Stimulated activated CD4-positive, alpha-beta T cell treated with anti-CD3 and anti-CD28 coated beads, Interleukin-12 subunit alpha, Interleukin-12 subunit beta, amount 100 ng/mL, for 4 hours (primary cell): ENCODE measurements at places on chromosomes 1 and 21.

DNA sequence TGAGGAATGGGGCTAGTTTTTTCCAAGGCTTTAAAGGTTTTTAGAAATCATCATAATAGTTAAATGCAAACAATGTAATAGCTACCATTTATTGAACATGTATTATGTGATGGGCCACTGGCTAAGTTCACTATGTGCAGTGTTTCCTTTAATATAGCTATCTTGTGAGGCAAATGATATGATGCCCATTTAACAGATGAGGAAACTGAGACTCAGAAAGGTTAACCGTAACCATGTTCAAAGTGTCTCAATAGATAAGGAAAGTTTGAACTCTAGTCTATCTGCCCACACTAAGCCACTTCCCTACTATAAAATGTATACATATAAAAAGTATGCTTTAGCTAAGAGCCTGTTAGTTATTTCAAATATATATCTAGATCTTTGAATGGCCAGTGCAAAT, 64.8 kb downstream of the GNG12 start:
- no peak for DNase-seq

DNA sequence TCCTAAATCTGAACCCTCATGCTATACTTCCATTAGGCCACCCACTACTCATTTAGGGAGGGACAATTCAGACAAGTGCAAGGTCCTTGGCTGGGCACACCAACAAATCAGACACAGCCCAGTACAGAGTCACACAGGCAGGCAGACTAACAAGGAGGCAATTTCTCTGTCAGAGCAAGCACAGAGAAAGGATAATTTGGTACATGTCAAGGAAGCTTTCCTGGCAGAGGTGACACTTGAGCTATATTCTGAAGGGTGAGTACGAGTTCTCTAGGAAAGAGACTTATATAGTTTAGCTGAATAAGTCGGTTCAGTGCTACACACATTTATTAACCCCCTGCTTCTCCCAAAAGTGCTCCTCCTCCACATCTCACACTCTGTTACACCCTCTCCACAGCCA, 455.9 kb downstream of the OMA1 start:
- no peak for DNase-seq

DNA sequence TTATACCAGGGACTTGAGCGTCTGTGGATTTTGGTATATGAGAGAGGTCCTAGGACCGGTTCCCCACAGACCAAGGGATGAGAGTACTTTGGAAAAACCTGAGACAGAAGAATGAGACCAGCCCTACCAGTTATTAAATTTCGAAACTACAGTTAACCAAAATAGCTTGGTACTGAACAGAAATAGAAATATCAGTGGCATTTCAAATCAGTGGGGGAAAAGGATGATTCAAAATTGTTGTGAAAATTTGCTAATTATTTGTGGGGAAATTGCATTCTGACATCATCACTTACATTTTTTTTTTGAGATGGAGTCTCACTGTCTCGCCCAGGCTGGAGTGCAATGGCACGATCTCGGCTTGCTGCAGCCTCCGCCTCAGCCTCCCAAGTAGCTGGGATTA, 8.2 kb downstream of the EXOC8 start:
- no peak for DNase-seq

DNA sequence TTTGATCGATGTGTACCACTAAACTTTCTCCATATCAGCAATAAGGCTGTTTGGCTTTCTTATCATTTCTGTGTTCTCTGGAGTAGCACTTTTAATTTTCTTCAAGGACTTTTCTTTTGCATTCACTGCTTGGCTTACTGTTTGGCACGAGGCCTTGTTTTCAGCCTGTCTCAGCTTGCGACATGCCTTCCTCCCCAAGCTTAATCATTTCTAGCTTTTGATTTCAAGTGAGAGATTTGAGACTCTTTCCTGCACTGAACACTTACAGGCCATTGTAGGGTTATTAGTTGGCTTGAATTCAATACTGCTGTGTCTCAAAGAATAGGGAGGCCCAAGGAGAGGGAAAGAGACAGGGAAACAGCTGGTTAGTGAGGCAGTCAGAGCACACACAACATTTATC, 120.6 kb upstream of the KCND3 start:
- DNase-seq = no peak

DNA sequence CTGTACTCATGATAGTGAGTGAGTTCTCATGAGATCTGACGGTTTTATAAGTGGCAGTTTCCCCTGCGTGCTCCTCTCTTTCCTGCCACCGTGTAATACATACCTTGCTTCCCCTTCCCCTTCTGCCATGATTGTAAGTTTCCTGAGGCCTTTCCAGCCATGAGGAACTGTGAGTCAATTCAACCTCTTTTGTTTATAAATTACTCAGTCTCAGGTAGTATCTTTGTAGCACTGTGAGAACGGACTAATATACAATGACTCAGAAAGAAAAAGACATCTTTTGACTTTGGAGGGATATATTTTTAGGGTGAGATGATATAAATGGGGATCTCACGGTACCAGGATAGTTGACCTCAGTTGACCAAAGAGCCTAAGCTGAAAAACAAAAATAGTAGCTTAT, 74.7 kb upstream of the BACH1 start:
- DNase-seq = no peak

- no peak for DNase-seq
Measured at GRCh38 chr1:143643148-143643885, 328.5 kb downstream of the FAM72C start.

GRCh38 chr1:240352769-240353168, 259.2 kb downstream of the GREM2 start:
- DNase-seq = no peak

DNA sequence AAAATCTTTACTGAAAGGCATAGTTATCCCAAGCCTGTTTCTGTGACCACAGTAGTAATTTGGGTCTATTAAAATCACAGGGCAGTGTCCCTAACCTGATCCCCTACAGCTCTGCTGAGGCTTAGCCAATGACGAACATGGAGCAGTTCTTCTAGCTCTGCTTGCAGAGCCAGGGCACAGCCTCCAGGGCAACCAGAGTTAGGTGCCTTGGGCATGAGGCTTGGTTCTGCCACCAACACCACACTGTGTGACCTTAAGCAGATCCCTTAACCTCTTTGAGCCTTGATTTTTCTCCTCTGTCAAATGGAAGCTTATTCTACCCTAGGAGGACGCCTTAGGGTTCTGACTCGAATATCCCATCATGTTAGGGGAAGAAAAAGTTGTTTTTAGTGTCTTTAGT, 86.7 kb upstream of the TLR5 start:
- no peak for DNase-seq

DNA sequence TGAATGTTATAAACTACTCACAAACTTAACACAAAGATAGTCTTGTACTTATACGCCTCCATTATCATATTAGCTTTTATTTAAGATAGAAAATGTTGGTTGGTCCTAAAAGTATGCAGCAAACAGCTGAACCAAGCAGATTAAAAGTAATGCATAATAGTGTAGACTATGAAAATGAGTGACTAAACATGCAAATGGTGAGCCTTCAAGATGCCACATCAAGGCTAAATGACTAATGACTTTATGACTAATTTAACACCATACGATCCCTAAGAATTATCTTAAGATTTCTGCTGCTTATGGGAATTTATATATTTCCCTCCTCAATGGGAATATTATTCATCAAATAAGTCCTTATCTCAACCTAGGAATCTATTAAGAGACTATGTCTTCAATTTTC, 4.6 kb downstream of the GPATCH2 start:
- DNase-seq = no peak

DNA sequence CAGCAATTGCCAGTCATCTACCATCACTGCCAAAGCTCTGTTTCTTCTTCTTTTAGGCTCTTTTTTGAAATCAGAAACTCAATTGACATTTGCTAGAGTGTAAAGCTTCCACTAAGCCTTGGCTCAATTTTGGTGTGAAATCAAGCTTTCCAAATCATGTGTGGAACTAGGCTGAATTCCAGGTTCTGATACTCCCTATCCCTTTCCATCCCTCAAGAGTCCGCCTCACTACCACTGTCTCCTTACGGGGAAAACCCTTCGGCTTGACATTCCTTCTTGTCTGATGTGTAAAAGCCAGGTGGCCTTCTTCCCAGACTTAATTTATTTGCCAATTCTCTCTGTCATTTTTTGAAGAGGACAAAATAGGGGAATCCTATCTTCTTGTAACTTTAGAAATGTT, 47.2 kb upstream of the PRMT6 start:
- no peak for DNase-seq

- DNase-seq = no peak
Measured at GRCh38 chr1:245580651-245581050, 425.9 kb downstream of the KIF26B start.

GRCh38 chr1:76754730-76755129, 112.5 kb upstream of the ST6GALNAC5 start:
- DNase-seq = no peak

DNA sequence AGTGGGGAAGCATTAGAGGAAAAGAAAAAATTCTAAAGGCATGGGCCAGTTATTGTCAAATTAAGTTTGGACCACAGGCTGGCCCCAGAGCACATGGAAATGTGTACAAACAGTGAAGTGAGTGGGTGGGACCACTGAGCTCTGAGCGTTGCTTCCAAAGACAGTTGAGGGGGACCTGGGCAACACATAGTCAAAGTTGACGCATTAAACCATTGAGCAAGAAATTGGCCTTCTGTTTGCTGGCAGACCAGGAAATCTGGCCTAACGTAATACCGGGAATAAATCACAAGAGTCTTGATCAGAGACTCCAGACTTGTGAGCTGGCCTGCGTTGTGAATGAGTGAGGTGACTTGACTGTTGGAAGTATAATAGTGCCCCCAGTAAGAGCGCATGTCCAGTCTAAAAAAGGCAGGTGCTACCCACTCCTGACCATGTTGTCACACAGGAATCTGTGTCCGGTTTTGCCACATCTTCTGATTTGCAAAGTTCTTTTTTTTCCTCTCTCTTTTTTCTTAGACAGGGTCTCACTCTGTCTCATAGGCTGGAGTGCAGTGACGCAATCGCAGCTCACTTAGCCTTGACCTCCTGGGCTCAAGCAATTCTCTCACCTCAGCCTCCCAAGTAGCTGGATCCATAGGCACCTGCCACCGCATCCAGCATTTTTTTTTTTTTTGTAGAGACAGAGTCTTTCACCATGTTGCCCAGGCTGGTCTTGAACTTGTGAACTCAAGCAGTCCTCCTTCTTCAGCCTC, 10.7 kb downstream of the EPHB2 start:
- DNase-seq = no peak

- DNase-seq = no peak
Measured at GRCh38 chr1:232704256-232704655, 74.3 kb upstream of the SIPA1L2 start.

- DNase-seq = no peak
Measured at GRCh38 chr1:183137782-183138181, 48.3 kb upstream of the LAMC2 start.

DNA sequence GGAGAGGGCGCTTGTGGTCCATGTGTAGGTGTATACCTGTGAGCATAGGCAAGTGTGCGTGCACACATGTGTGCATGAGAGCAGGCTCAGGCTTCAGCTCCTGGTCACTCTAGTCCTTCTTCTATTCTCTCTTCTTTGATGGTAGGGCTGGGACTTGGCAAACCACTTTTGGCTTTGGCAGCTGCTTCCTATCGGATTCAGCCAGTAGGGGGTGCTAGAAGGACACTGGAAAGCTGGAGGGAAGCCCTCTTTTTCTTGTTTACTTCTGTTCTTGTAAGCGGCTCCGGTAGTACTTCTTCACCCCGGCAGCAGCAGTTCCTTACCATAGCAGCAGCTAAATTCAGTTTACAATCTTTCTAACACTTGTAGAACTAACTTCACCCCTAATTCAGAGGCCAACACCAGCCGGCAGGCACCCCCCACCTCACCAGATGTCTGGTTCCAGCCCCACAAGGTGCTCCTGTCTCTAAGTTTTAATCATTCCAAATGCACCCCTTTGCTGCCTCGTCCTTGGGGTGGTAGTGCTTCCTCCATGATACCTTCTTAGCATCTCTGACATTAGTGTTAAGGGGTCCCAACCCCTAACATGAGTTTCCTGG, 25.1 kb downstream of the NENF start:
- DNase-seq = peak; percentile 45

GRCh38 chr1:45493116-45493697, 2.2 kb upstream of the TESK2 start:
- DNase-seq = peak; percentile 27

GRCh38 chr21:17105932-17106331, 406.9 kb upstream of the CXADR start:
- no peak for DNase-seq

DNA sequence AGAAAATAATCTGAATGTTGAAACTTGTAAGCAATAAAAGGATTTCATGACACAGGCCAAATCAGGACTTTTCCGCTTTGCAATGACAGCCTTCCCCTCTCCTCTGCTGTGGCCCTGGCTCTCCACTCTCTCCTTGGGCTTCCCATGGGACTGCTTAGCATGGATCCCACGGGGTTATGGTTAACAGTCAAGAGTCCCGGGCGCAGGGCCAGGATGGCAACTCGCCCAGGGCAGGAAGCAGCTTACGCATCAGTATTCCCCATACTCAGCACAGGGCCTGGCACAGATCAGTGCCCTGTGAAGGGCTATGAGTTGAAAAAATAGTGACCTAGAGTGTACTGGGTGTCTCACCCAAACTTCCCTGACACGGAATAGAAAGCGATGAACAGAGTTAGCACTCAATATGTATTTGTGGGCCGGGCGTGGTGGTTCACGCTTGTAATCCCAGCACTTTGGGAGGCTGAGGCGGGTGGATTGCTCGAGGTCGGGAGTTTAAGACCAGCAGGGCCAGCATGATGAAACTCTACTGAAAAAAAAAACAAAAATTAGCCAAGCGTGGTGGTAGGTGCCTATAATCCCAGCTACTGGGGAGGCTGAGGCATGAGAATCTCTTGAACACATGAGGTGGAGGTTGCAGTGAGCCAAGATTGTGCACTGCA, 29.1 kb upstream of the GRHL3 start:
- DNase-seq = no peak

GRCh38 chr1:203089651-203090045, 3.8 kb upstream of the MYOG start:
- no peak for DNase-seq
